ENCODE measurements at places on chromosomes 4 and X.
A peak's percentile ranks its signal among the peaks of the same experiment; 100 is the strongest.

DNA sequence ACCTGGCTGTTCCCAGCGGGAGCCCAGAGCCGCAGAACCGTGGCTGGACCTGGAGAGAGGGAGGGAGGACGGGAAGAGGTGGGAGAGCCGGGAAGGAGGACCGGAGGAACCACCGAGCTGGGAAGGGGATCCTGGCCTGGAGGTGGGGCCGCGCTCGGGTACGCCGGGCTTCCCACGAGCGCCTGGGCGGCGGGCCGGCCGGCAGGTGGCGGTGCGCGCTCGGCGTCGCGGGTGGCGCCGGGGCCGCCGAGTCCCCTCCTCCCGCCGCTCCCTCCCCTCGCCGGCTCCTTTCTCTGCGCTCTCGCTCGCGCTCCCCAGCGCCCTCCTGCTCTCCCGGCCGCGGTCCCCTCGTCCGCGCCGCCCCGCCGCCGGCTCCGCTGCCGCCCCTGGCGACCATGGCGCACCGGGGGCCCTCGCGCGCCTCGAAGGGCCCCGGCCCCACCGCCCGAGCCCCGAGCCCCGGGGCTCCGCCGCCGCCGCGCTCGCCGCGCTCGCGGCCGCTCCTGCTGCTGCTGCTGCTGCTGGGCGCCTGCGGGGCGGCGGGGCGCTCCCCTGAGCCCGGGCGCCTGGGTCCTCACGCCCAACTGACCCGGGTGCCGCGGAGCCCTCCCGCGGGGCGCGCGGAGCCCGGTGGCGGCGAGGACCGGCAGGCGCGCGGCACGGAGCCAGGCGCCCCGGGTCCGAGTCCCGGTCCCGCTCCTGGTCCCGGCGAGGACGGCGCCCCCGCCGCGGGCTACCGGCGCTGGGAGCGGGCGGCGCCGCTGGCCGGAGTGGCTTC is at the start of gene SORCS2:
Gene SORCS2 (plus strand): TSS at position 287 of the 778 bp plus-strand sequence.
- peak; percentile 44 for DNase-seq

DNA sequence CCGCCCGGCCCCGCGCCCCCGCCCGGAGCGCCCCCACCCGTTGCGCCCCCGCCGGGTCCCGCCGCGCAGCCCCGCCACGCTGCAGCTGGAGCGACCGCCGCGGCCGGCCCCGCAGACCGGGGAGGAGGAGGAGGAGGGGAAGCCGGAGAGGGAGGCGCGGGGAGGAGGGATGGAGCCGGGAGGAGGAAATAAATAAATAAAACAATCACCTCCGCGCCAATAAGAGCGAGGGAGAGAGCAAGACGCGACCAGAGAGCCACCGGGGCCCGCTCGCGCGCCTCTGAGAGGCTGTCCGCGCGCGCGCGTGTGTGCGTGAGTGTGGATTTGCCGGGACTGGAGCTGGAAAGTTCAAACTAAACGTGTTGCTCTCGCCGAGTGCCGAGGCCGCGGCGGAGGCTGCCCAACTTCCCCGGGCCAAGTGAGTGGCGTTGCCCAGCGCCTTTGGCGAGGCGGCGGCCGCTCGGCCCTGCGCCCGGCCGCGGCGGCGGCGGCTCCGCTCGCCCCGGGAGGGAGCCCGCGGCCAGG is 2184.4 kb upstream of the TENM3 start:
- no peak for DNase-seq

DNA sequence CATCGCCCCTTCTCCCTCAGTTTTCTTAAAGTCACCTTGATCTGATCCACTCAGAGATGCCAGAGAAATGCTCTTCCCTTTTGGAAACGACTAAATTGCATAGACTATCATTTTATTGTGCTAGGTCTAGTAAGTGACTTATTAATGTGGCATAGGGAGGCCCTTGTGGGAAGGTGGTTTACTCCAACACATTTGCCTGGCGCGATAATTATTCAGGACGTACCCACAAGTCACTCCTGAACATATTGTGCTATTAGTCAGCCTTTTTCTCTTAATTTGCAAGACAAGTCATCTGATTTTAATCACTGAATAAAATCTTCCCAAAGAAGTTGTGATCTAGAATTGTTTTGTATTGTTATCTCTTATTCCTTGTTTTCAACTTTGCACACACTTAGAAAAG is 7.6 kb downstream of the ENPEP start:
- no peak for DNase-seq

DNA sequence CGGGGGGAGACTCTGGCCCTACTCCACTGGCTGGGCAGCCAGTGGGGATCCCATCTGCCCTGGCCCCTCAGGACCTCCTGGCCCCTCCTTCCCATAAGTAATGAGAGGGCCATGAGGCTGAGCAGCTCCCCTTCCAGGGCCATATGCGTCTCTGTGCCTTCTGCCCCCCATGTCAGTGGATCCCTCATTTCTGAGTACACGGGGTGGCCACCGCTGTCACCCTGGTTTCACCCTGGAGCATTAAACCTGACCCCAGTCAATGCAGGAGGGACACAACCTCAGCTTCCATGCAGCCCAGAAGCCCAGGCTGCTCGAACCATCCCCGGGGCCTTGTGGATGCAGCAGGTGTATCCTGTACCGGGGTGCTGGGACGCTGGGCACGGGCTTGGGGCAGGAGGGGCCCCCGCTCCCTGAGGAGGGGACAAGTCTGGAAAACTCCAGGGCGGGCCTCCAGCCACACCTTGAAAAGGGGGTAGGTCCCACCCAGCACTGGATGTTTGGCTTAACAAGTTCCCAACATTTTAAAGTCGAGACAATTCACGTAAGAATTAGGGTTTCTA is 24.2 kb downstream of the ATP5ME start:
- no peak for DNase-seq

DNA sequence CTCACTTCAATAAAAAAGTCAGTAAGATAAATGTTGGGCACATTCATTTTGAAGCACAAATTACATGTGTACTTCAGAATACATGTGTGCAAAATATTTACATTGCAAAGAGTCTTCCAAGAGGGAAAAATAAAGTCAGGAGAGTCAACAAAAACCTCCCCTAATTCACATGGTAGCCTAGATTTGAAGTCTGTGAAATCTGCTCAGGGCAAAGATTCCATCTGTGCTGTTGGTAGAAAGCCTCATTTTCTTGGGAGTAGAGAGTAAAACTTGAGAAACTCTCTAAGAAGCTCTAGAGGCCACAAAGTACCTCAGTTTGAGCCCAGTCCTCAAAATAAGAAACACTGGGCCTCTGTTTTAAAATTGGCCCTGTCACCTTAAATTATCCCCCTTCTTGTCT is 303.4 kb downstream of the RAB28 start:
- no peak for DNase-seq

GRCh38 chrX:68232206-68232605 is 201.1 kb downstream of the OPHN1 start:
- no peak for DNase-seq

All from stimulated activated CD4-positive, alpha-beta T cell treated with anti-CD3 and anti-CD28 coated beads, Interleukin-2, amount 100 ng/mL, for 48 hours (primary cell).